Forelimb muscle (tissue), 1 donor: ENCODE measurements at places on chromosomes 6 and 20. TPM values are rescaled to one million over a fixed set of nuclear protein-coding genes. Genes with fewer than 3 reads are reported as not detected.

The MYBL2 gene
- 12.1 TPM for polyA plus RNA-seq

DNA sequence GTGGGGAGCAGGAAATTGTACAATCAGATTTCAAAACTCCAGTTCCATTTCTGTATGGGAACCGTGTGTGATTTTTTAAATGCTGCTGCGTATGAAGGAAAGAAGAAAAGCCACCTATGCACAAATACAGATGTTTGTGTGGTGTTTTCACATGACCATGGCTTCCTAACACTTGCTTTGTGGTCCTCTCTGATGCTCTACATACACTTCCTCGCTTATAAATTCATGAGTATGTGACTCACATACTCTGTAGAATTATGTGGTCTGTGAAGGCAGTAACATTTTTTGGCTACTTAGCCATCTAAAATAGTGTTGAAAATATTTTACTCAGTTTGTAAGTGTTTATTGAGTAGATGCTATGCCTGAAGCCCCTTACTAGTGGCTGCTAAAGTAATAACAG, 119.8 kb upstream of the PDE10A start:
- no peak for DNase-seq

- no peak for DNase-seq
Observed at GRCh38 chr20:34472246-34472925, 43.8 kb upstream of the DYNLRB1 start.

- no peak for DNase-seq
Observed at GRCh38 chr20:63577317-63577894, 3.4 kb upstream of the HELZ2 start.

GRCh38 chr6:132003516-132004178, 52.5 kb upstream of the CCN2 start:
- no peak for DNase-seq

GRCh38 chr20:36135159-36135558, 19.4 kb upstream of the EPB41L1 start:
- DNase-seq, result no peak

DNA sequence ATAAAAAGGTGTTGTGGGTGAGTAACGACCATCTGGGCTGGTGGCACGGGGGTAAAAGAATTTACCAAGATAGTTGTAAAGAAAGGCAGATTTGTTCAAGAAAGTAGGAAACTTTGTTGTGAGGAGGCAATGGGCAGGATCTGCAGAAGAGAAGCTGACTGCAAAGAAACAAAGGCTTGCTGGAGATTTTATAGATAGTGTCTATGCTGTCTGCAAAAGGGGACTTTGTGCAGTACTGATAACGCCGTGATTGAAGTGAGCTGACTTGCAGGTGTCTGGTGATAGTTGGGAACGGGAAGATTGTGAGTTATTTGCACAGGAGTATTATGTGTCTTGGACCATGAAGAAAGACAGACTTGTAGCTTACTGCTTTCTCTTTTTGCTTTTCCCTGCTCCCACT, 36.8 kb upstream of the GSTA3 start:
- DNase-seq, result no peak

DNA sequence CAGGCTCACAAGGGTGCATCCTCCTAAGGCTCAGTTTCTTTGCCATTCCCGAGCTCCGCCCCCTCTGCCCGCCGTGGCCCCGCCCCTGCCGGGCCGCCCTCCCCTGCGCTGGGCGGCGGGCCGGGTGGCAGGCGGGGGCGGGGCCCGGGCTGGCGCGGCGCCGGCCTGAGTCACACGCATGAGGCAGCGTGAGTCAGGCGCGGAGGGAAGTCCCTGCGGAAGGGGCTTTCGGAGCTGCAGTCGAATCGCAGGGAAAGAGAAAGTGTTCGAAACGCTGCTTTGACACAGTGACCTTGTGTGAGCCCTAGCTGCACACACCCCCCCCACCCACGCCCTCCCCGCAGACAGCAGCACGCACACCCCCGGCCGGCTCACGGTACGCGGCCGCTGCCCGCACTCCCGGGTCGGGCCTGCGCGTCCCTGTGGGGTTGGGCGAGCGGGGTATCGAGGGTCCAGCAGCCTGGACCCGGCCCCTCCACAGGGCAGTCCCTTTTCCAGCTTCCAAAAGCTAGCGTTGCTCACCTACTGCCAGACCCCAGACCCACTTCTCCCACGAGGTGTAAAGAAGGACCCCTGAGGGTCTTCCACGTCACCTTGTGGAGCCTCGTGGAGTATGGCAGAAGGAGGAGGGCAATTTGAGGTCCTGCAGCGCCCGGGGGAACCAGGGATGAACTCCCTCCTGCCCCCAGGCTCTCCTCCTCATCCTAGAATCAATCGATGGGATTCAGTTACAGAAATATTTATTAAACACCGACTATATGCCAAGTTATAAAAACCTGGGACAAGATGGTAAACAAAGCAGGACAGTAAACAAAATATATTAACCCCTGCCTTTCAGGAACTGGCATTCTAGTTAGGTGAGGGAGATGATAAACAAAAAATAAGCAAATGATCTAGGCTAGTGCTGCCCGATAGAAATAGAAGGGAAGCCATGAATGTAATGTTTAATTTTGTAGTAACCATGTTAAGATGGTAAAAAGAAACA, 12.4 kb upstream of the HMGA1 start:
- peak; percentile 66 for DNase-seq

The PTPN1 gene
- 18.1 TPM for polyA plus RNA-seq

GRCh38 chr6:158085261-158086053, 82.6 kb downstream of the SERAC1 start:
- no peak for DNase-seq

The TFAP2B gene
- 0.08 TPM for polyA plus RNA-seq

DNA sequence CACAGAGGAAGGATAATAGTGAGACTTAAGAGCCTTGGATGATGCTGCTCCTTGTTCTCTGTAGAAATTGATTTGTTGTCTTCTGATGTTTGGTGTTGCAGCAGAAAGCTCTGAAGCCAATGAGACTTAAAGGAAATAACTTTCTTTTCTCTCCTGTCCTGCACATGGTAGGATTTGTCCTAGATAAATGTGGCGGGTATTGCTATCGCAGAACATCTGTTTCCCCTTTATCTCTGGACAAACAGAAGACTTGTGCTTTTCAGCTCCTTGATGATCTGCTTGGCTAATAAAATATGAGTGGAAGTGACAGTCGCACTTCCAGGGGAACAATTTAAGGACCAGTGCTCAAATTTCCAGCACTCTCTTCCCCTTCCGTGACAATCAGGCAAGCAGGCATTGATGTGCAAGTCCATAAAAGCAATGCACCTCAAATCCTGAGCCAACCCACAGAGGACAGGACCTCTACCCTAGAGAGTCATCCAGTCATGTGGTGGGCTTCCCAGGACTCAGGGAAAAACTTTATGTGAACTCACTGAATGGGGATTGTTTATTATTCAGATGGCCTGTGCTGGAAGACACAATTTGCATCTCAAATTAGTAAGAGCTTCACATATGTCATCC, 9.9 kb upstream of the NCR2 start:
- no peak for DNase-seq

DNA sequence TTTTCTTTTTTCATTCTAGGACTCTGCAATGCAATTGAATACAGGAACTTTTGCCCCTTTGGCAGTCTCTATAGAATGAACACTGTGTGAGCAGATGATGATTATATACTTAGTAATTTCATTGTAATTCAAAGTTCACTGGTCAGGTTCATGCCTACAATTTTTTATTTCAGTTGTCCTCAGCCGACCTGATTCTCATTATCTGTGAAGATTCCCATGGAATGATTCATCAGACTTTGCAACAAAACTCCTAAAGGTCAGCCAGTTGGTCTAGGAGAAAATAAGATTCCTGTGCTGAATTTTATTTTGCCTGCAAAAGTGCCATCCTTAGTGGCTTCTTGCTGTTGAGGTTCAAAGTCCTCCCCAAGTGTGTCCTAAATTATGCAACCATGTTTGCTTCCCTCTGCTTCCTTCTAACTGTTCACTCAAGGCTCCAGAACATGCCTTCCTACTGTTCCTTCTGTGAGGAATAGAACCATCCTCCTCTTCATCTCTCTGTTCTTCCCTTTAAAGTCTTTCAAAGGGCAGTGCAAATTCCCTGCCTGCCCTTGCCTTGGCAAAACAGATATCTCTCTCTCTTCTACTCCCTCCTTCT, 194.2 kb upstream of the CNR1 start:
- no peak for DNase-seq

DNA sequence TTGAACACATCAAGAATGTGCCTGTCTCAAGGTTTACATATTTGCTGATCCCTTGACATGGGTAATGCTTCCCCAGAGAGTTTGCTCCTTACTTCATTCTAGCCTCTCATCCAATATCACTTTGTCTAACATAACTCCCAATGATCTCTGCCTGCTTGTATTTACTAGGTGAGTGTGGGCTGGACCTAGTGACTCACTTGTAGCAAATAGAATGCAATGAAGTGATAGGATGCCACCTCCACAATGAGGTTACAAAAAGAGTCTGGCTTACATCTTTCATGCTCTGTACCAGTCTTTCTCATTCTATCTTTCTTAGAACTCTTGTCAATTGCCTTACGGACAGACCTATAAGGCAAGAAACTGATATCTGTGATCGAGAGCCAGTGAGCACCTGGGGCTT, 44.9 kb upstream of the TMEM200A start:
- DNase-seq, result no peak

The LKAAEAR1 gene
- 0.18 TPM for polyA plus RNA-seq

- no peak for DNase-seq
Observed at GRCh38 chr6:150929416-150929815, 63.9 kb downstream of the MTHFD1L start.

GRCh38 chr6:167921831-167922230, 75.6 kb upstream of the KIF25 start:
- DNase-seq, result no peak

GRCh38 chr6:24117021-24117420, 9.0 kb upstream of the NRSN1 start:
- DNase-seq, result no peak

The RHAG gene
- polyA plus RNA-seq, result 0.80 TPM

DNA sequence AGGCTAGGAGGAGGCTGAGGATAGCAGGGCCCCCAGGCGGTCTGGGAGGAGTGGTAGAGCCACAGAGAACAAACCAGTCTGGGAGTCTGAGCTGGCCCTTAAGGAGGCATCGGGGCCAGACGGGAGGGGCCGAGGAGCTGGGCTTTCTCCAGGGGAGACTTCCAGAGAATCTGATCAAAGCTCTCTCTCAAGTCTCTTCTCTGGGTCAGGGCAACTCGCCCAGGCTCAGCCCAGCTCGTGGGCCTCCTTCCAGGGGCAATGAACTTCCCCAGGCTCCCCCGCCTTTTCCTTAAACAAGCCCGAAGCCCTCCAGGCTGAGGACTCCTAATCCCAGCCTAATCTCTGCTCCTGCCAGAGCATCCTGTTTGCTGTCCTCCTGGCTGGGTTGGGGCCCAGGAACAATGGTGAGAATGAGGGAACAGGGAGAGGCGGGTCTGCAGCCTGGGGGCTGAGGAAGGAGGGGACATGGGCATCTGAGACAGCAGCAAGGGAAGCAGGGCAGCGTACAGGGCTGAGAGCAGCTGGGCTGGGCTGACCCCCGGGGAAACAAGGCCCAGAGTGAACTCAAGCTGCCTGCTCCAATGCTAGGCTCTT, 173.6 kb downstream of the ANKRD60 start:
- DNase-seq, result no peak

DNA sequence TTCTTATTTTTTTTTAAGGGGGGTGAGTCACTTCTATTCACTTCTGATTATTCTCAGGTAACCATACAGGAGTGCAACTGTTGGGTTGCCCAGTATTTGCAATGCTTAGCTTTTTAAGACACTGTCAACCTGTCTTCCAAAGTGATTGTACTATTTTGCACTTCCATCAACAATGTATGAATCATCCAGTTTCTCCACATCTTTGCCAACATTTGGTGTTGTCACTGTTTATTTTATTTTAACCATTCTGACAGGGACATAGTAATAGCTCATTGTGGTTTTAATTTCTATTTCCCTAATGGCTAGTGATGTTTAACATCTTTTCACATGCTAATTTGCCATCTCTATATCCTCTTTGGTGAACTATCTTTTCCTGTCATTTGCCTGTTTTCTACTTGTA, 1.4 kb upstream of the SLC13A3 start:
- DNase-seq, result no peak

The PNPLA1 gene
- 0.06 TPM for polyA plus RNA-seq

The POU3F2 gene
- 0.11 TPM for polyA plus RNA-seq

- no peak for DNase-seq
Observed at GRCh38 chr6:127299522-127300240, 33.0 kb downstream of the RNF146 start.

- DNase-seq, result no peak
Observed at GRCh38 chr6:155676346-155676745, 220.7 kb upstream of the NOX3 start.

The CCN6 gene
- polyA plus RNA-seq, result 0.15 TPM

The KDM1B gene
- 28.3 TPM for polyA plus RNA-seq

DNA sequence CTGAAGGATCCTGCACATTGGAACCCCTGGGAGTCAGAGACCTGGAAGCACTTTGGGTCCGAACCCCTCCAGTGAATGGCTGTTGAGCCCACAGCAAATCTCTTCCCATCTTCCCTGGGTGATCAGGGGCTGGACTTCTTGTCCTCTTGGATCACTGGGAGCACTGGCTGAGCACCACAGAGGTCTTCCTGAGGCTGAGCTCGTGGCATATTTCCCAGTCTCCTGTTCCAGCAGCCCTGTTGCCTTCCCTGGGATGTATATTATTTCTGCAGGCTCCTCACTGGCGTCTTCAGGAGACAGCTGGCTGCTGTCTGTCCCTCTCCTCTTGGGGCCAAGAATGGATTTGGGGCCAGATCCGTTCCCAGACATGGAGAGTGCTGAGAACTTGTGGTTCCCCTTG, 43.4 kb downstream of the PTK7 start:
- no peak for DNase-seq

GRCh38 chr6:20882014-20882413, 347.8 kb downstream of the CDKAL1 start:
- DNase-seq, result no peak

The C20orf144 gene
- polyA plus RNA-seq, result 0.19 TPM

DNA sequence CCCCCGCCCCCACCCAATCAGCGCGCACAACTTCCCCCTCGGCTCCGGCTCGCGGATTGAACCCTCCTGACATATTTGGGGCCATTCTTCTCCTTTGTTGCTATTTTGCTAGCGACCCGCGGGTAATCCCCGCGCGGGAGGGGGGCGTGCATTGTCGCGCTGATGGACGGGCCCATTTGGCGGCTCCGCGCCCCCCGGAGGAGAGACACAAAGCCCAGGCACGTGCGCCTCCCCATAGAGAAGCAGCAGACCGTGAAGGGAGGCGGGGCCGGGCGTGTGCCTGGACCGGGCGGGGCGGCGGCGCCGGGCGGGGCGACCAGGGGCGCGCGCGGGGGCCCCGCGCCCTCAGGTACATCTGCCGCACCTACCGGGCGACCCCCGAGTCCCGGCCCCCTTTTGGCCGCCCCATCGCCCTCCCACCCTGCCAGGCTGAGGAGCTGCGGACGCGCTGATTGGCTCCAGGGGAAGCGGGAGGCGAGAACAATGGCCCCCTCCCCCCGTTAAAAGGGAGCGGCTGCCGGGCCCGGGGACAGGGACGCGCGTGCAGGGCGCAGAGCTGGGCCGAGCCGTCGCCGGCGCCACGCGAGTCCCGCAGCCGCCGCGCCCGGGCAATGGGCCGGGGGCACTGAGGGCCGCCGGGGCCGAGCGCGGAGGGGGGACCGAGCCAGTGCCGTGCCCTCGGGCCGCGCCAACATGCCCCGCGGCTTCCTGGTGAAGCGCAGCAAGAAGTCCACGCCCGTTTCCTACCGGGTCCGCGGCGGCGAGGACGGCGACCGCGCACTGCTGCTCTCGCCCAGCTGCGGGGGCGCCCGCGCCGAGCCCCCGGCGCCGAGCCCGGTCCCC, at the start of gene INSM1:
INSM1 (plus strand) TSS at position 530 of the 843 bp plus-strand sequence; CDS start at position 694, 164 bp downstream.
- DNase-seq, result no peak
